ENCODE measurements at places on chromosomes 3 and 15.

DNA sequence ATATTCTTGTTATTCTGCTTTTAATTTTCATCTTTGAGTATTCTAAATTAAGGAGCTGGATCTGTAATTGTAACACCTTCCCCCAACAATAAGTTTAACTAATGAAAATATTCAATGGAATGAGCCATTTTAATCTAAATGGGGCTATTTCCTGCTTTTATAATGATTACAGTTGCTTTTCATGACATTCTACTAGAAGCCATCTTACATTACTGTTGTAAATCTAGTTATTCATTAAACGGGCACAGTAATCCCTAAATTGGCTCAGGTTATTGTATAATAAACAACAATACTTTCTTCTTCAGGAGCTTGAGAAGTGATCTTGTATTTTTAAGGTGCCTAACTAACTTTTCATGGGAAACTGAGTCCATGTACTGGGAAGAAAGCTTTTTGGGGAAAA, 8.5 kb downstream of the FLNB start:
- DNase-seq, result no peak

GRCh38 chr15:93209690-93210445, 120.9 kb upstream of the RGMA start:
- DNase-seq, result no peak

DNA sequence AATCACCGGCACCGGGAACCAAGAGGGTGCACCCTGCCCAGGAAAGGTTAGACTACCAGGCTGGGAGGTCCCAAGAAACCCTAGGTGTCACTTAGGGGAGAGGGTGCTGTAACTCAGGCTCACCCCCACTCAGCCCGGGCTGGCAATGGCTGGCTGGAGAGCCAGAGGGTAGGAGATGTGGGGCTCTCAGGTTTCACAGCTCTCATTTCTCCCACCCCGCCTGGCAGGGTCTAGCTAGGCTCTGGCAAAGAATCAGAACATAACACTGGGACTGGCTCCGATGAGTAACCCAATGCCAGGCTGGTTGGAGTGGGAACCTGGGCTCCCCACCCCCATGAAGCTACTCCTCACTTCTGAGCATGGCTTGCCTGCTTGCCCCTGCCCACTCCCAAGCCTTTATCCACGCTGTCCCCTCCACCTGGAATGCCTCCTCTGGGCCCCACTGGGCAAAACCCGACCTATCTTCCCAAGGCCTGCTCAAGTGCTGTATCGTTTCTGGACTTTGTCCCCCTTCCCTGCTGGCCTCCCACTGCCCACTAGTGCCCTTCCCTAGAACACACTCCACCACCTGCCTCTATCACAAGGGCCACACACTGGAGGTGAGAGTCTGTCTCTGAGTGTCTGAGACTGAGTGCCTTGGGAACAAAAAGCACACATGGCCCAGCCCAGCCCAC, 2.0 kb downstream of the CIB2 start:
- DNase-seq, result no peak

DNA sequence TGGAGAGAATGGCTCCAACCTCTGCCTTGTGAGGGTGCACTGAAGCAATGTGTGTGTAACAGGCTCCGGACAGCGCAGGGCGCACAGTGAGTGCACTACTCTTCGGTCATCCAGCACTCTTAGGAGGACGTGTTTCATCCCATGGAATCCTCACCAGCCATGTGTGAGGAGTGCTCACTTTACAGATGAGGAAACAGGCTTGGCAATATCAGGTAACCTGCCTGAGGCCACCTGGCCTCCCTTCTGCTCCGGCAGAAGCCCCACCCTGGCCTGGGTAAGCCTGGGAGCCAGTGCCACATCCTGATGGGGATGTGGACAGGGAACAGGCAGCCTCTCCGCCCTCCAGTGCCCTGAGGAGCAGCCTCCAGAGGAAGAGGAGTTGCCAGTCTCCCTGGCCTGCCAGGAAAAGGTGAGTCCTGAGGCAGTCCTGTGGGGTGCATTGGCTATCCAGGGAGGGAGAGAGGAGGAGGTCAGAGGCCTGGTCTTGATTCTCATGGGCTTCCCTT, 39.4 kb upstream of the LIMD1 start:
- no peak for DNase-seq
